ENCODE measurements at places on chromosomes 7 and 10.

DNA sequence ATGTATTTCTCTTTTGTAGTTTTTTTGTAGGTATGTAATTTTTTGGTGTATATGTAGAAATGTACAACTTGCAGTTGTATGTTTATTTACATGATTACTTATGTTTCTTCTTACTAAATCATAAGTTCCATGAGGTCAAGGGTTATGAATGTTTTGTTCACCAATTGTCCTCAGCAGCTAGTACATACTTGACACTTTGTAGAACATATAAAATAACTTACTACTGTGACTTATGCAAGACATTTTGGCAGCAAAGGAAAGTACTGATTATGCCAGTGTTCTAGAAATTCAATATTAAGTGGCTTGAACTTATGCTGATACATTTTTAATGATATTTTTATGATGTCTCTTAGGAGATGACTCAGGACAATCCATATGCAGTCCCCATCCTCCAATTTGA, 209.6 kb downstream of the DKK1 start:
- no peak for DNase-seq

DNA sequence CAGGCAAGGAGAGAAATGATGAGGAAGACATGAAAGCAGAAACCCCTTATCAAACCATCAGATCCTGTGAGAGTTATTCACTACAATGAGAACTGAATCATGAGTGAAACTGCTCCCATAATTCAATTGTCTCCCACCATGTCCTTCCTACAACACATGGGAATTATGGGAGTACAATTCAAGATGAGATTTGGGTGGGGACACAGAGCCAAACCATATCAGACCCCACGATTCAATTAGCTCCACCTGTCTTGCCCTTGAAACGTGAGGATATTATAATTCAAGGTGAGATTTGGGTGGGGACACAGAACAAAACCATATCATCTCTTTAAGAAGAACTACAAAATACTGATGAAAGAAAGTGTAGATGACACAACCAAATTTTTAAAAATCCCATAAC, 128.9 kb downstream of the IMMP2L start:
- no peak for DNase-seq

DNA sequence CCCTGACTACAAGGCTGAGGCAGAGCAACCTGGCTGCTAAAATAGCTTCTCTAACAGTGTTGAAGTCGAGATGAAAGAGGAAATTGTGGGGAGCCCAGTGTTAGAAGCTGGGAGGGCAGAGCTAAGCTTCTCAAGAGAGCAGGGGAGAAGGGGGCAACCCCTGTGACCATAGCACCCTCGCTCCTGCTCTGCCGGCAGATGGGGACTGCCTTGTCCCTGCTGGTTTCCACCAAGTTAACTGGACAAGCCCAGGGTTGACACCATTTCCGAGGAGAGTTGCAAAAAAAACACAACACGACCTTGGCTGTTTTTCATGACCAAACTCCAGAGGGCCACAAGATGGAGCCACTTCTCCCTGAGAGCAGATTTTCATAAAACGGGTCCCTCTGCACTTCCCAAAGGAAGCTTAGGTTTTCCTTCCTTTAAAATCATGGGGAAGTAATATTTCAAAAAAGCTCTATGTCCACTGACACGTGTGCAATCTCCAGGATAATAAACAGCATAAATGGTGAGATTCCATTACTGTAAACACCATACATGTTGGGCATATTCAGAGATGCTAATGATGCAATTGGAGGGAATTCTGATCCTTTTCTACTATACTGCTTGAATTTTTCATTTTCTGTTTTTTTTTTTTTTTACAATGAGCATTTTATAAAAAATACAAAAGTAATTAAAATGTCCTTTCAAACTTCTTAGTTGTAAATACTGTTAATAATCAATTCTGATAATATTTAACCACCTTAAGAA, 140.4 kb downstream of the PIP4K2A start:
- DNase-seq: peak; percentile 31

DNA sequence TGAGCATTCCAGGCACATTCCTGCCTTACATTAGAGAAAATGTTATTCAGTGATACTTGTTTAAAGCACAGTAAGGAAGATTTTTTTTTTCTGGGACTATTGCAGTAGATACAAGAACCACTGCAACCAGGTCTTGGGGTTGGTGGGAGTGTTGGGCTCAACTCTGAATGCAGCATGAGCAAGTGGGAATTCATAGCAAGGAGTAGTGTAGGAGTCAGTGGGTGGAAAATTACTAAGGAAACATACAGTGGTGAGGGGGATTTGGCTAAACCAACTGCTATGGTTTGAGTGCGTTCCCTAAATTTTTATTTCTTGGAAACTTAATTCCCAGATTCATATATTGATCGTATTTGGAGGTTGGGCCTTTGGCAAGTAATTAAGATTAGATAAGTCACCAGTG, 22.4 kb downstream of the WAC start:
- DNase-seq: no peak

GRCh38 chr10:132957981-132958882, 15.9 kb upstream of the CFAP46 start:
- no peak for DNase-seq

DNA sequence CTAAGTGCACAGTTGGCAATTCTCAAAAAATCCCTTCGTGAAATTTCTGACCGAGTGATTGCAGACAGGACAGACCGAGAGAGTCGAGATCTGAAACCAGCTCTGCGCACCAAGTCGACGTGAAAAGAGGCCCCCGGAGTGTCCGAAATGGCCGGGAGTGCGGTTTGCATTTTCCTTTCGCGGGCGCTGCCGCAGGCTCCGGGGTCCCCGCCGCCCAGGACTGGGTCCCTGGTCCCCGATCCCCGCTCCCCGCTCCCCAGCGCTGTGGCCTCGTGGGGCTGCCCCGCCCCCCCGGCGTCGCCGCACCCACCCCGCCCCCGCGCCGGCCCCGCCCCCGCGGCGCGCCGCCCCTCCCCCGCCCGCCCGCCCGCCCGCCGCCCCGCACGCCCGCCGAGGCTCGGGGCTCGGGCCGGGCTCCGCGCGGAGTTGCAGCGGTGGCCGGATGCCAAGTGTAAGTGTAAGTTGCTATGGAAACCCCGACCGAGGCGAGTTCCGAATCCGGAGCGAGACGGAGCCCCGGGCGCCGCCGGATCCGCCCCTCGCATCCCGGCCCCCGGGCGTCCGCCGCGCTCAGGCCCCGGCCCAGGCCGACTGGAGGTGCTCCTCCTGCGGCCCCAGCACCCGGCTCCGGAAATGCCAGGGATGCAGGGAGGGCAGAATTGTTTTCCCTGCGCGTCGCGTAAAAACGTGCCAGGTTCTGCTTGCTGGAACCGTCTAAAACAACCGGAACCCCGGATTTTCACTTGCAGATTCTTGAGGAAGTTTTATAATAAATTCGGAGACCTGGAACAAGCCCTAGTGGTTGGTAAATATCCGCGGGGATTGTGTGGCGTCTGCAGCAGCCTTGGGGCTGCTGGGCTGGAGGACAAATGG, 4.6 kb downstream of the BMI1 start:
- DNase-seq: peak; percentile 82

GRCh38 chr7:13308423-13308822, 621.0 kb downstream of the ARL4A start:
- no peak for DNase-seq

GRCh38 chr10:69516316-69516715, 56.9 kb downstream of the NEUROG3 start:
- DNase-seq: peak; percentile 82

DNA sequence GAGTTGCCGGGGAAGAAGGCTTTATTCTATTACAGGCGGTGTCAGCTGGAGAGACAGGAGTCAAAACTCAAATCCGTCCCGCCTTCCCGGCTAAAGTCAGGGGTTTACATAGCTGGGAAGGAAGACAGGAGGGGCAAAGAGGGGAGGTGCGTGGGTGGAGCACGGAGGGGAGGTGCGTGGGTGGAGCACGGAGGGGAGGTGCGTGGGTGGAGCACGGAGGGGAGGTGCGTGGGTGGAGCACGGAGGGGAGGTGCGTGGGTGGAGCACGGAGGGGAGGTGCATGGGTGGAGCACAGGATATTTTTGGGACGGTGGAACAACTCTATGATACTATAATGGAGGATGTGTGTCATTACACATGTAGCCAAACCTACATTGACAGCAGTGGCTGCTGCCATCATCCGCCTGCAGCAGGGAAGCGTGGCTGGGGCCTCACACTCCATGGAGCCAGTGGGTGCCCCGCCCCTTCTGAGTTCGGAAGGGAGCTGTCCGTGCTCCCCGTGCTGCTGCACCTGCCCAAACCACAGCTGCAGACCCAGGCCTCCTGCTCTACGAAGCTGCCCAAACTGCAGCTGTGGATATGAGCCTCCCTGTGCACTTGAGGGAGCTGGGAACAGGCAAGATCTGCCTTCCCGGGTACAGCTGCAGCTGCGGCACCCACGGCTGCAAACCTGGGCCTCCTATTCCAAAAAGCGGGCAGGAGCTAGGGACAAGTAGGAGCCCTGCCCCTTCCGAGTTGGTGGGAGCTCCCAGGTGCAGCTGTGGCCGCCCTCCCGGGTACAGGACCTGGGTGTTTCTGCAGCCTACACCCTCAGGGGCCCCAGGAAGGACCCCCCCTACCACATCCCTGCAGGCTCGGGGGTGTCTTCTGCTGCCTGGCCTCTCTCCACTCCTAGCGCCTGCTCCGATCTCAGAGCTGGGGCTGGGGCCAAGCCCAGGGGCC, 119.4 kb downstream of the DYNC2I1 start:
- DNase-seq: peak; percentile 22

- DNase-seq: no peak
These were observed 40.8 kb upstream of the WIPF3 start for GRCh38 chr7:29765490-29765889.

DNA sequence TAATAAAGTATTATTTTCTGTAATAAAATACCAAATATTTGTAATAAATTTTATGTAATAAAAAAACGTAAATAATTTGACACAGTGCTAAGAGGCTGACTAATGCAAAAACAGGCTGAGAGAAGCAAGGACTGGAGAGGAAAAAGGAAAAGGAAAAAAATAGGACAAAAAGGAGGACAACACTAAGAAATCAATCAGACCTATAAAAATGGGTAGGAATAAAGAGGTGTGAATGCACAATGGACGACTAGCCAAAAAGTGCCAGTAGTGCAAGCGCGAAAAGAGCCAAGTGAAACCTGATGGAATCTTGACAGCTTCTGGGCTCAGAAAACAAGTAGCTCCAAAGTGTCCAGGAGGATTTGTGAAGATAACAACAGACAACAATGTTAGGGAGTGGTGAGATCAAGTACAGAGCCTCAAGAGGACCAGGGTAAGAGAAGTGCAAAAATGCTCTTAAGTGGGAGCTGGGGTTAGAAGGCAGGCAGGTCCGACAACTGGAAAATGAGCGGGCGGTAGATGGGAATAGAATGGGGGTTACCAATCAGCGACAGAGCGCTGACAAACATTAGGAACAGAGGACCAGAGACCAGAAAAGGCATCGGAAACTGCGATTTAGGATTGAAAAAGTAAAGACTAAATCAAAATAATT, 1.2 kb downstream of the BRAF start:
- DNase-seq: peak; percentile 21

GRCh38 chr10:68075550-68076004, 494 bp upstream of the HERC4 start:
- DNase-seq: no peak

DNA sequence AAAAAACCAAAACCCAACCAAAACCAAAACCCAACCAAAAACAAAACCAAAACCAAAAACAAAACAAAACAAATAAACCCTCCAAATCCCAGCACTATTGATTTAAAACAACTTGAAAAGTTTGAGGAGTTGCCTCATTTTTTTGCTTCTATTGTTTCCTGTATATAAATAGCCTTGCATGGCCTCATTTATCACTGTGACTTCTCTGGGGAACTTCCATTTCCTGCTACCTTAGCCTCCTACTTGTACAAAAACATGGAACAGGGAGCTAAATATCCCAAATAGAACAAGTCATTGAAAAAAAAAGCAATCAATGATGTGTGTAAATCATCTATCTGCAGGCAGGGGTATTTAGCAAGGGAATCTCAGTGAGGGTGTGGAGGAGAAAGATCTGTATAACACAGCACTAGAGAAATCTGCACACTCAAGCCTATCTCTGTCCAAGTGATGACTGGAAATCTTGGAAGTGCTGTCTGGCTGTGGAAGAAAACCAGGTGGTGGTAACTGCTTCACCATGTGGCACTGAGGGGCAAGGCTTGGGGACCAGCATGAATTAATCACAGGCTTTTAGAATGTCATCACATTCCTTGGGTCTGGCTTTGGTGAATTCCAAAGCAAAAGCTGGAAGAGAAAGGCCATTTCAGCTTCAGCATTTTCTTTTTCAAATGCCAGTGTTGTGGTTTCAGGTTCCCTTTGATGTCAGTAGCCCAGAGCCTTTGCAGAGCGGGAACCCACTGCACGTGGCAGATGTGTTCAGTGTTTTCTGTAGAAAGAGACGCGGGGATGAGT, 349.5 kb upstream of the ZNF32 start:
- DNase-seq: no peak

DNA sequence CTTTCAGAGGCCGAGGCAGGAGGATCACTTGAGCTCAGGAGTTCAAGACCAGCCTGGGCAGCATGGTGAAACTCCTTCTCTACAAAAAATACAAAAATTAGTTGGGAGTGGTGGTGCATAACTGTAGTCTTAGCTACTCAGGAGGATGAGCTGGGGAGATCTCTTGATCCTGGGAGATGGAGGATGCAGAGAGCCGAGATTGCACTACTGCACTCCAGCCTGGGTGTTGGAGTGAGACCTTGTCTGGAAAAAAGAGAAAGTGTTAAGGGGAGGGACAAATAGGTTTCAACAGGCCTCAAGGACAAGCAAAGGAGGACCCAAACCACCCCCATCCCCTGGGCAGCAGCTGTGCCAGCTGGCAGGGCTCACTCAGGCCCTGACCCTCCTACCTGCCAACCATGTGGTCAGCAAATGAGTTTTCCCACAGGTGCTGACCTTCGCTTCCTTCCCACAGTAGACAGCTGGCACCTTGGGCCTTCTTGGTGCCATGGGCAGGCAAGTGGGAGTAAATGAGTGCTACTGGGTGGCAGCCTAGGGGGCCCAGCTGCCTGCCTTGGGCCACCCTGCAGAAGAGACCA, 5.5 kb upstream of the PNLIPRP2 start:
- no peak for DNase-seq

GRCh38 chr7:63112764-63113712, 885.6 kb upstream of the ZNF722 start:
- no peak for DNase-seq

DNA sequence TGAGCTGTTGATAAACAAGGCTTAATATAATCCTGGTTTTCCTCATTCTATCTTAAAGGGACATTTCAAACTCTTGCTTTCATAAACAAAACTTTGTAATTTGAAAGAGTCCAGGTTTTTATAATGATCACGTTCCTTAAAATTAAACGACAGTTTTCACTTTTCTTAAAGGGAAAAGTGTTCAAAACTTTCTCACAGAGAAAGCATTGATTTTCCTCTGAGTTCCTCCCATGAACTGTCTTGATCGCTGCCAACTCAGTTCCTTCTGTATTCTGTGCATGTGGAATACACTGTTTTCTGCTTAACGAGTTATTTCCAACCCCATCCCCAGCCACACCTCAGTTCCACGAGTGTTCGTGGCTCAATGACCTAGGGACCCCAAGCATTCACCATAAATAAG, 2.4 kb upstream of the C7orf33 start:
- DNase-seq: no peak

DNA sequence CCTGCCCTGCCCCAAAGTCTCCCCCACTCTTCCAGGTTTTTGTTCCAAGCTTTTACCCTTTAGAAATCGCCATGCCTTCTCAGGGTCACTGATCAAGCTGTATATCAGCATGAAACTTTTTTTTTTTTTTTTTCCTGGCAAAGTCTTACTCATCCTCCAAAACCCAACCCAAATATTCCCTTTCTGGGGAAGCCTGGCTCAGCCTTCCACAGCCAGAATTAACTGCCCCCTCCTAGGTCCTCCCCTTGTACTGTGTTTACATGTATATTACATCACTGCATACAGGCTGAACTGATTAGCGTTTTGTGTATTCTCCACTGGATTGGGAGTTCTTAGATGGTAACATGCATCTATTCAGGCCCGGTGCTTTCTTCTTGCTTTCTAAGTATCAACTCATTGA, 4.6 kb upstream of the NOBOX start:
- DNase-seq: no peak

Data from hematopoietic multipotent progenitor cell treated with erythropoietin and hydrocortisone succinate and interleukin-3 and kit ligand, for 4 days (in vitro differentiated cells).